Activated CD4-positive, alpha-beta T cell treated with anti-CD3 and anti-CD28 coated beads, Interleukin-10, Interleukin-2, amounts not matched to agents 100 ng/mL and 50 ng/mL, durations not matched to agents 16 hours and 8 hours (primary cell): ENCODE measurements at places on chromosomes 4 and X.
A peak's percentile ranks its signal among the peaks of the same experiment; 100 is the strongest.

GRCh38 chr4:16269240-16269639, 43.0 kb upstream of the TAPT1 start:
- no peak for DNase-seq

- no peak for DNase-seq
Observed at GRCh38 chr4:78337244-78338020, 214.1 kb upstream of the ANXA3 start.

- no peak for DNase-seq
Observed at GRCh38 chr4:87633243-87633642, 16.8 kb upstream of the DMP1 start.

DNA sequence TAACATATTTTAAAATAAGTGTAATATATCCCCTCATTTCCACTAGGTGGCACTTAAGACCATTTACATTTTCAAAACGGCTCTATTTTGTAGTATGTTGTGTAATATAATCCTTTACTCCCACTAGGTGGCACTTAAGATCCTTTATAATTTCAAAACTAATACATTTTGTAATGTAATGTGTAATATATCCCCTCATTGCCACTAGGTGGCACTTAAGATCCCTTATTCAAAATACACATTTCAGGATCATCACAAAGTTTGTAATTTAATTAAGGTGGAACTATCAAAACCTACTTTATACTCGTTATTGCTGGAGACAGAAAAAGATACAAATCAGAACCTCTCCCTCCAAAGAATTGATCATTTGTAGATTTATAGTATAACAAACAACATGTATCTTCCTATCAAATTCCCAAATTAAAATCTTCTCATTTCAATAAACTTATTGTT, 132.5 kb downstream of the ARHGAP6 start:
- peak; percentile 82 for DNase-seq

DNA sequence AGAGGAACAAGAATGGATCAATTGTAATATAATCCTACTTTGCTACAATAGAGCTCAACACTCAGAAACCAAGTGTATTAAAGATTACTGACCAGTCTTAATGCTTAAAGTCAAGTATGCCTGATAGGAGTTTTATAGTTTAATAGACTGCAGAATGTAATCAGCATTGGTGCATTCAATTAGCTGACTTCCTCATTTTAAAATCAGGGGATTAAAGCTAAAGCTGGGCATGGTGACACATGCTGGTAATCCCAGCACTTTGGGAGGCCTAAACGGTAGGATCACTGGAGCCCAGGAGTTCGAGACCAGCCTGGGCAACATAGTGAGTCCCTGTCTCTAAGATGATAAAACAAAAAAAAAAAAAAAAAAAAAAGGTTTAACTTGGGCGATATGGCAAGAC, 10.8 kb downstream of the HNRNPDL start:
- DNase-seq = no peak

GRCh38 chr4:114780205-114780604, 181.6 kb downstream of the UGT8 start:
- no peak for DNase-seq

GRCh38 chr4:173214661-173215060, 46.0 kb downstream of the GALNT7 start:
- DNase-seq = no peak

- peak; percentile 93 for DNase-seq
Observed at GRCh38 chr4:152255437-152255836, 280.5 kb downstream of the FBXW7 start.

GRCh38 chr4:37735578-37735977, 49.4 kb upstream of the RELL1 start:
- DNase-seq = no peak

DNA sequence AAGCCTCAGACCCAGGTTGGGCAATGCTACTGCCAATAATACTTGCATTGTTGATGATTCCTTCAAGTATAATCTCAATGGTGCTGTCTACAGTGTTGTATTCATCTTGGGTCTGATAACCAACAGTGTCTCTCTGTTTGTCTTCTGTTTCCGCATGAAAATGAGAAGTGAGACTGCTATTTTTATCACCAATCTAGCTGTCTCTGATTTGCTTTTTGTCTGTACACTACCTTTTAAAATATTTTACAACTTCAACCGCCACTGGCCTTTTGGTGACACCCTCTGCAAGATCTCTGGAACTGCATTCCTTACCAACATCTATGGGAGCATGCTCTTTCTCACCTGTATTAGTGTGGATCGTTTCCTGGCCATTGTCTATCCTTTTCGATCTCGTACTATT, 7.4 kb downstream of the LPAR4 start:
- DNase-seq = no peak

DNA sequence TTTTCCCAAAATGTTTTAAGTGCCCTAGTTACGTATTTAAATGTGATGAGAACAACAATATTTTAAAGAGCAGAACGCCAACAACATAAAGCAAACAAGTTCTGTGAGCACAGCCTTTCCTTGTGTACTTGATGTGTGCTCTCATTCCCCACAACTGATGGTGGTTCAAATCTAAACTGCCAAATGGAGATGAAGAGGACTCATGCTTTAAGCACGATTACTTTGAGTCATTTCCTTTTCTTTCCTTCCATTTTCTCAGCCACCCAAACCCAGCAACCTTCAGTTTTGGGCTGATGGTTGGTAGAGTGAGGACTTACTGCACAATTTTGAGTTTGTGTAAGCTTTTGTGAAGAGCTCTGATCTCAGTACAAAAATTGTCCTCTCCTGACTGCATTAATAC, 1.7 kb downstream of the NSD2 start:
- DNase-seq = peak; percentile 88

GRCh38 chrX:29130905-29131304, 543.7 kb downstream of the IL1RAPL1 start:
- DNase-seq = no peak

DNA sequence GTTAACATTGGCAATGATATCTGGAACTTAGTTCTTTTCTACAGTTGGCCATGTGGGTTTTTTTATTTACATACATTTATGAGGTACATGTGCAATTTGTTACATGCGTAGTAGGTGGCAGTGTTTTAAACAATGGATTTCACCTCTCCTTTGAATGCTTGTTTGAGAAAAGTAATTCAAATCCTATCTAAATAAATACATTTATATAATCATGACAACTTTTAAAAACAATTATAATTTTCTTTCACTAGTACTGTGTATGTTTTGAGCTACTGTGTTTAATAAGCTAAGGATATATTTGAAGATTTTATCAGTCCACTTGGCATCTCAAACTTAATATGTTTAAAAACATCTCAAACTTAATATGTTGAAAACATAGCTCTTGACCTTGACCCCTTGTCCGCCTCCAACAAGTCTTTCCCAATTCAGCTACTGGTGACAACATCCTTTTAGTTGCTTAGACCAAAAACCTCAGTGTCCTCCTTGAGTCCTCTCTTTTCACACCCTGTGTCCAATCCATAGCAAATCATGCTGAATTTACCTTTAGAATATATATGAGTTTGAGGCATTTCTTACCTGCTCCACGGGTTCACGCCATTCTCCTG, 14.5 kb downstream of the GUCY1B1 start:
- DNase-seq = no peak

GRCh38 chr4:10584042-10584441, 100.5 kb downstream of the CLNK start:
- no peak for DNase-seq

DNA sequence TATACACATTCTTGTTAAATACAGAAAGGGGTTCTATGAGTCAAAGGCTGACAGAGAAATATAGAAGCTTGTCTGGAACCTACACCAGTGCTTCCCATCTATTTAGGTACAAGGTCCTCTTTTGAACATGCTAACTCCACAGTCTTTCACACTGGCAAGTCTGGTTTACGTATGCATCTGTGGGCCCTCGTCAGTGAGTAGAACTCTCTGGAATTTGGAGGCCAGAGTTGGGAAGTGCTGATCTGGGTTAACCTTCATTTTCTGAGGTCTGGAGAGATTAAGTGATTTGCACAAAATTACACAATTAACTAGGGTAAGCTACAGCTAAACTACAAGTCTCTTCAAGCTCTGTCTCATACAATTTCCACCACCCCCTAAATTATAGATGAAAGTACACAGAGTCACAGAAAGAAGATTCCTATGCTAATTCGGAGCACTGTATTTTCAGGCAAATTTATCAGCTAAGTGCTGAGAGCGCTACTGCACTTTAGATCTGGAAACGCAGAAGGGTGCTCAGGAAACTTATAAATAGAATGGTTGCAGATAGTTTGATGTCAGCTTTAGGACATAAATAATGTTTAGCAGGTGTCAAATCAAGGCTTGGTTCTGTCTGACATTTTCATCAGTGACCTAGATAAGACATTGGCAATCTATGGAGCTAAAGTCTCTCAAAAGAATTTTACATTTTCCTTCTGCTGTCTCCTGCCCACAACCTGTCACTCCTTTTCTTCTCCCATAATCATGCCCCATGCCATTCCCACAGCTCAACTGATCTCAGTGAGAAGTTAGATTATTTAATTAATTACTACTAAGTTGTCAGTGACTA, 43.0 kb upstream of the PDLIM5 start:
- no peak for DNase-seq

DNA sequence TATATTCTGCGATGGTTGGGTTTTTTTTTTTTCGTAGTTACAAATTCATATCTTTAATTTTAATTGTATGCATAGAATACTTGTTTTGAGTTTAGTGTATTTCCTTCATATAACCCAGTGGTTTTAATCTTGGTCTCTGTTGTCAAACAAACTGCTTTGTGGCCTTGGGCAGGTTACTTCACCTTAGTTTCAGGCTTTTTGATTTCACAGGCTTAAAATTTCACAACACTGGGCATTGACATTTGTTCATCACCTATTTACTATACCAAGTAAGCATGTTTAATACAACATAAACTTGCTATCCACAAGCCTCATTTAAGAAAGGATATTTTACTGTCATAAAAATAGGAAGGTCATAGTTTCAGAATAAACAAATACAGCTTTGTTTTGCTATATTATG, 14.7 kb downstream of the RAPGEF2 start:
- no peak for DNase-seq

DNA sequence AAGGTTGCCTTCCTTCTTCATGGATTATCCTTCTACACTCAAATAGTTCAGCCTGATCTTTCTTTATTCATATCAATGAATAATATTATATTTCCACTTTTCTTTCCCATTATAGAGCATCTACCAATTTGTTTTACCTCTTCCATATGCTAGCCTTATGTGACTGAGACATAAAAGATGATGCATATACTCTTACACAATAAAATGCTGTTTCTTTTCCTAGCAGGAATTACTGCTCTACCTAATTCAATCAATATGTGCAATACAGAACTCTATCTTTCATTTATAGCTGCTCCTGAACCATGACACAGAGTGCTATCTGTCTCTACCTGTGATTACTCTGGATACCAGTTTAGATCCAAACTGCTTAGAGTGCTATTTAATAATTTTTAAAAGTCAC, 2334.0 kb downstream of the PCDH7 start:
- no peak for DNase-seq

GRCh38 chr4:156598138-156598681, 373.4 kb downstream of the PDGFC start:
- no peak for DNase-seq

GRCh38 chrX:131955099-131955777, 67.9 kb upstream of the STK26 start:
- peak; percentile 60 for DNase-seq

DNA sequence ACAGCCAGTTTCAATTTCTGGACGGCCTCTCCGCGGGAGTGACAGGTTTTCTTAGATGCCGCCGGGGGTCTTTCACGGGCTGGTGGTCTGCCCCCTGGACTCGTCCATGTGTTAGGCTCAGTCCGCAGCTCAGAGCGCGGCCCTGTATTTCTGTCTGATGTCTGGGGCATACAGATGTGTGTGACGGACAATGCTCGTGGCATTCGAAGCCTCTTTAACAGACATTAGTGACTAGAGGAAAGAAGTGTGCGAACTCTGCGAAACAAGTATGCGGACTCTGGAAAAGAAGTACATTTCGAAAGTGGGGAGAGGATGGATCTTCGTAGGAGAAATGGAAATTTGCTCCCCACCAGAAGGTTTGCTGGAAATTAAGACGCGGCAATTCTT, 793 bp upstream of the DCUN1D4 start:
- DNase-seq = no peak

DNA sequence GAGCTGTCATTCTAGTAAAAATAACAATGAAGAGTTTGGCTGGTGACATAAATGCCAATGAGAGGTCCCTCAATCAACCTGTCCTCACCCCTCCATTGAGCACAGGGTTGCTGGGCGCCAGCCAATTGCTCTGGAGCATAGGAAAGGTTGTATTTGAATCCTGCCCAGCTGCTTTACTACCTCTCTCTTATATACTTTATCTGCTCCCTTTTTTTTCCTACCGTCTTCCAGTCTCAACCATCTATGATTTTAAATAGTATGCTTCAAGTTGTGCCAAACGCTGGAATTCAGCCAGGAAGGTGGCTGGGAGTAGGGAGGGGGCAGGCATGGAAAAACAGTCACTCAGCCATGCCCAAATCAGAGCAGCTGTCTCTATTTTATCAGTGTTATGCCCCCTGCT, 153.8 kb downstream of the NR3C2 start:
- no peak for DNase-seq

DNA sequence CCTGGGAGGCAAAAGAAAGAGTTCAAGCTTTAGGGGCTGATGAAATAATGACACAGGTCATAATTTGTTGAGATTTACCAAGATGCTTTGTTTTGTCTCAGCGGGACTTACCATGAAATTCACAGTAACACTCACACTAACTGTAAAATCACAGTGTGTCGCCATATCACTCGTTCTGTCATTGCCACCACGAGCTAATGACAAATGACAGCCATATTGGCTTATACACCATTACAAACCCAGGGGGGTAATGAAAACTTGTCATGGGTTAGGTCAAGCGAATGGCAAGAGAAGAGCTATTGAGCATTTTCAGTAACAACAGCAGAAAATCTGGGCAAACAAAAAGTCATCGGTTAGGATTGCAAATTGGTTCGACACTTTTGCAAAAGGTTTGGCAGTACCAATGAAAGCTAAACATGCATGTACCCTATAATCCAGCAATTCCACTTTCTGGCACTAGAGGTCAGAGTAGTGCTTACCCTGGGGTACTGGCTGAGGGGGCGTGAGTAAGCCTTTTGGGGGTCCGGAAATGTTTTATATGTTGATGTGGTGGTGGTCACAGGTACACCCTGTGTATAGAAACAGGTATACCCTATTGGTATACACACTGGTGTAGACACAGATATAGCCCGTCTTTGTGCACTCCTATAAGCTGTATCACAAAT, 83.9 kb upstream of the RAI2 start:
- DNase-seq = peak; percentile 26

DNA sequence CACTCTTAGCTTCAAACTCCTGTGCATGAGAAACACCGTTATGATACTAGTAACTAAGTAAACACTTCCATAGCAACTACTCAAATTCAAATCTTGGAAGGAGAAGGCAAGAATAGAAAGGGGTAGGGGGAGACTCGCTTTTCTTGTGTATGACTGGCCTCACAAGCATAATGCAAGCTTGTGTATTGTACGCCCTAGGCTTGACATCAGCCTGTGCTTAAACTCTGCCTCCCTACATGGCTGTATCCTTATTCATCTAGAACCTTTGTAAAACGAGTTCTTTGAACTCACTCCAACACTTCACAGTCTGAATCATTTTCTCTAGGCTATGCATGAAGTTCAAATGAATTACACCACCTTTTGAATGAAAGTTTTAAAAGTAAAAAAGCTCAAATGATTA, 1071.2 kb upstream of the ADGRL3 start:
- DNase-seq = no peak

- DNase-seq = no peak
Observed at GRCh38 chrX:113868711-113869110, 715.2 kb upstream of the HTR2C start.

GRCh38 chr4:74640111-74640903, 154.0 kb downstream of the BTC start:
- DNase-seq = no peak
